ENCODE measurements at places on chromosomes 16 and 17. TPM values are rescaled to one million over a fixed set of nuclear protein-coding genes. Genes with fewer than 3 reads are reported as not detected.

GRCh38 chr16:7115898-7116297, 216.7 kb upstream of the RBFOX1 start:
- no peak for DNase-seq
- no peaks in the 10 kb centered on the region for H3K36me3 ChIP-seq
- no peak overlapping the region for H3K27ac ChIP-seq
- H3K27me3 ChIP-seq, result no peaks in the 10 kb centered on the region

DNA sequence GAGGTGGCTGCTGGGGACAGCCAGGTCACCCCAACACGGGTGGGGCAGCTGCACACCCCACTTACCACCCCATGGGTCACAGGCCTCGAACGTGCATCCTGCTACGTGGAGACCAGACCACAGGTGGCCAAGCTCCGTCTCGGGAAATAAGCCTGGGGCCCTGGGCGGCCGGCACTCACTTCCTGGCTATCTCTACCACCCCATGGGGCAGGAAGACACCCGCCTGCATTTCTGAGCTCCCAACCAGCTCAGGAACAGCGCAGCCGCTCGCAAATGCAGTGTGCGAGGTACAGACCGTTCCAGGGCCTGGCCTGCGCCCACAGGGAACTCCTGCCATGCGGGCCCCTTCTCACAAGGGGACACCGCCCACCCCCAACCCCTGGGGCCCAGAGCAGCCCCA, 4.9 kb upstream of the GNG13 start:
- no peak overlapping the region for H3K4me3 ChIP-seq
- H3K27me3 ChIP-seq, result peaks cover 3% of the 10 kb centered on the region
- no peaks in the 10 kb centered on the region for H3K36me3 ChIP-seq
- no peak overlapping the region for H3K27ac ChIP-seq

DNA sequence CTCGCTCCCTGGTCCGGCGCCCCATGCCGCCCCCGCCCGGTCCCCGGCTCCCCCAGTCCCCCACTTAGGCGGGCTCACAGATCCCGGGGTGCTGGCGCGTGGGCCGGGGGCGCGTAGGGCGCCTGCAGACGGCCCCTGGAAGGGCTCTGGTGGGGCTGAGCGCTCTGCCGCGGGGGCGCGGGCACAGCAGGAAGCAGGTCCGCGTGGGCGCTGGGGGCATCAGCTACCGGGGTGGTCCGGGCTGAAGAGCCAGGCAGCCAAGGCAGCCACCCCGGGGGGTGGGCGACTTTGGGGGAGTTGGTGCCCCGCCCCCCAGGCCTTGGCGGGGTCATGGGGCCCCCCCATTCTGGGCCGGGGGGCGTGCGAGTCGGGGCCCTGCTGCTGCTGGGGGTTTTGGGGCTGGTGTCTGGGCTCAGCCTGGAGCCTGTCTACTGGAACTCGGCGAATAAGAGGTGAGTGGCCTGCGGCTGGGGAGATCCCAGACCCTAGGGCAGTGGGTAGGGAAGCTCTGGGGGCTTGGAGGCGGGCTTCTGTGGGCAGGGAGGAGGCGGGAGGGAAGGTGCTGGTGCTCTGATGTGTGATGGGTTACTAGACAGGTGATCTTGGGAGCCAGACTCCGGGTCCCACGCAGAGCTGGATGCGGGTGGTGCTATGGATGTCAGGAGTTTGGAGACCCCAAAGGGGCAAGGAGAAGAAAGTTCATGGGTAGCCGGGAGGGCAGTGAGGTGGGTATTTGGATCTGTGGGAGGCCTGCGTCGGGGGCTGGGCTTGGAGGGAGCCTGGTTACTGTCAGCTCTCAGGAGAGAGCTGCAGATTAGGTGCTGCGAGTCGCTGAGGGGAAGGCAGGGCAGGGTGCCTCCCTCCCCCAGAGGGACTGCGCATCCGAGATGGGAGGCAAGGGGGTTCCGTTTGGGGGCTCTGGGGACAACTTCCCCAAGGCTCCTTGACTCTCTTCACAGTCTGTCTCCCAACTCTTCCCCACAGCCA, 560 bp downstream of the EFNB3 start:
- peaks cover 6% of the 10 kb centered on the region for H3K4me1 ChIP-seq
- peaks cover 24% of the 10 kb centered on the region for H3K36me3 ChIP-seq
- H3K27me3 ChIP-seq, result peaks cover 5% of the 10 kb centered on the region

DNA sequence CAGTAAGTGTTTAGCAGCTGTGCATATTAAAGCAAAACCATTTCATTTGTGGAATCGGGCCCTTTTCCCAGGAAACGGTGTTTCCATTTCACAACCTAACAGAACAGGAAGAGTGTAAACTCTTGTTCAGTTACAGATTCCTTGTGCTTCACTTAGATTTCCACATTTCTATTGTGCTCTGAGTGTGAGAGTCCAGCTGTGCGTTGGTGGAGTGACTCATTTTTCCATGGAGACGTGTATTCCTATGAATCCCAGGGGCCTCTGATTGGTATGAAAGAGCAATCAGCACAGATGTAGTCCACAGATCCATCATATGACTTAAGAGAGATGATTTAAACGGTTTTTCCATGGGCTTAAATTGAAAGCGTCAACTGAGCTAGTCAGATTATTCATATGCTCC, 13.3 kb upstream of the CAVIN1 start:
- H3K27me3 ChIP-seq, result no peaks in the 10 kb centered on the region
- no peaks in the 10 kb centered on the region for H3K4me1 ChIP-seq
- no peak for DNase-seq
- no peak overlapping the region for H3K4me3 ChIP-seq
- peak overlapping the region; percentile 60 for H3K27ac ChIP-seq

- no peaks in the 10 kb centered on the region for H3K36me3 ChIP-seq
- peak; percentile 62 for DNase-seq
- H3K27me3 ChIP-seq, result no peaks in the 10 kb centered on the region
- H3K4me1 ChIP-seq, result no peaks in the 10 kb centered on the region
These were observed 68.5 kb upstream of the DNAH17 start for GRCh38 chr17:78645421-78646295.

DNA sequence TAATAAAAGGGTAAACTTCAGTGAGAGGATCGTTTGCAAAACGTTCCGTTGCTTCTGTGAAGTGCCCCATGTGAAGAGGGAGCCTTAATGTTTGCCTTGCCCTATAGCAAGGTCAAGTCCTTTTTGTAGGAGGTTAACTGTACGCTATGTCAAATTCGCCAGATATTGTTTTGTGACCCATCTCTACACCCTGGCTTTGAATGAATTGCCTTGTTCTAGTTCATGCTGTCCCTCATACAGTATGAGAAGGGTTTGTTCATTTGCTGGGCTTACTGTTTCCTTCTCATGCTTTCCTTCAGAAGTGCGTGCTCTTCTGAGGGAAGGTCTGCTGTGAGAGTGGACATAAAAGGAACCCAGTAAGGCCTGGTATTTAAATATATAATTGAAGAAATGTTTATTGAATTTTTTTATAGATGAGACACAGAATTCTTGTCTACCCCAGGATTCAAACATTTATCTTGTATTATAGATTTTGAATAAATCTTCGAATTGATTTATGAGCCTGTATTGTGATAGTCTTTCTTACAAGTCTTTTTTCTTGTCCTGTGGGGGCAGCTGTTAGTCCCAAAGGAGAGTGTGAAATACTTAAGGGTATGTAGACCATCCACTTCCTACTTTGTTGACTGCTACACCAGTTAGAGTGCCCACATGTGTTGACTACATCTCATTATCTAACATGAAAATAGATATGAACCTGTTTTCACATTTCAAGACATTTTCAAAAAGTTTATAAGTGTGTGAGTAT, 1.7 kb downstream of the MAP3K3 start:
- peak overlapping the region; percentile 73 for H3K4me3 ChIP-seq
- H3K27ac ChIP-seq, result no peak overlapping the region
- peaks cover 4% of the 10 kb centered on the region for H3K4me1 ChIP-seq
- H3K36me3 ChIP-seq, result peaks cover 5% of the 10 kb centered on the region

Gene KRTAP9-8
- total RNA-seq, result not detected
